ENCODE measurements at places on chromosomes 2 and 18.
A peak's percentile ranks its signal among the peaks of the same experiment; 100 is the strongest.

DNA sequence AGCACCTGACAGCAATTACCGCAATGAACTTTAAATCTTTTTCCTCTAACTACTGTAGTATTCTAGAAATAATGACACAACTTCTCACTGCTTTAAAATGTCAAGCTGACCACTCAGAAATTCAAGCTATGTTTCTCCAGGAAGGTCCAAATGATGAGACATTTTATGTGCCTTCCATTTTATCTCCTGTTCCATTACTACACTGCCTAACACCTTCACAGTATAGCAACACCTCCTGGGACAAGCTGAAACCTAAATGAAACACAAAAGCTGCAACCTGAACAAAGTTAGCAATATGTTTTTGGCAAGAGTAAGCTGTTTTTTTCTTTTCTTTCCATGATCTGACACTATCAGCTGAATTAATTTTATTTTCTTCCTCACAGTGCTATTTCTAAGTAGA is 81.9 kb downstream of the IKZF2 start:
- H3K27me3 ChIP-seq, result no peaks in the 10 kb centered on the region
- H3K4me3 ChIP-seq, result no peak overlapping the region
- H3K4me1 ChIP-seq, result peaks cover 7% of the 10 kb centered on the region
- no peak overlapping the region for H3K27ac ChIP-seq

- no peak overlapping the region for H3K4me3 ChIP-seq
- peaks cover 19% of the 10 kb centered on the region for H3K4me1 ChIP-seq
- no peak for DNase-seq
Observed at GRCh38 chr2:24613154-24613814, 122.2 kb downstream of the NCOA1 start.

GRCh38 chr2:32264422-32265105 is at the start of gene NLRC4:
Gene NLRC4 (minus strand): TSS chr2:32264886. CDS start chr2:32256775, 8,111 bp downstream.
- no peaks in the 10 kb centered on the region for H3K4me1 ChIP-seq
- H3K27me3 ChIP-seq, result peaks cover 56% of the 10 kb centered on the region
- no peaks in the 10 kb centered on the region for H3K36me3 ChIP-seq
- H3K27ac ChIP-seq, result no peak within 1 kb of the TSS
- H3K4me3 ChIP-seq, result no peak within 1 kb of the TSS
- DNase-seq, result no peak

GRCh38 chr18:55346961-55347740 is 240.8 kb downstream of the TCF4 start:
- H3K36me3 ChIP-seq, result peaks cover 5% of the 10 kb centered on the region
- no peaks in the 10 kb centered on the region for H3K27me3 ChIP-seq
- H3K4me3 ChIP-seq, result no peak overlapping the region
- peak overlapping the region; percentile 97 for H3K27ac ChIP-seq
- peaks cover 40% of the 10 kb centered on the region for H3K4me1 ChIP-seq

- H3K4me3 ChIP-seq, result no peak overlapping the region
- H3K27ac ChIP-seq, result no peak overlapping the region
- peaks cover 77% of the 10 kb centered on the region for H3K4me1 ChIP-seq
- no peak for DNase-seq
Observed at GRCh38 chr2:23624378-23624777, 239.4 kb downstream of the KLHL29 start.

DNA sequence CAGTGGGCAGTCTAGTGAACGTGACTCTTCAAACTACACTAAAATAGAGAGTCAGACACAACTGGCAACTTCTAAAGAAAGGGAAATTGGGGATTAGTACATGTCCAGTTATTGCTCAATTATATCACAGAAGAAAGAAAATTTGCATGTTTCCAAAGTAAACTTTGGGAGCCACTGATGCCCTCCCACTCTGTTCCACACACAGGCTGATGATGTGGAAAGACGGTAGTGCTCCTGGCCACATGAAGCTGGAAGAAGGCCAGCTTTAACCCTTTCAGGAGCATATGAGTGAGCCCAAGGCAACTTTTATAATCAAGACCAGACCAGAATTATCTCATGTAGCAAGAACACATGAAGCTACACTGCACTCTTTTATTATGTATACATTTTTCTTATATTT is 141.0 kb downstream of the NR4A2 start:
- H3K27ac ChIP-seq, result no peak overlapping the region
- DNase-seq, result no peak
- H3K27me3 ChIP-seq, result no peaks in the 10 kb centered on the region
- H3K36me3 ChIP-seq, result peaks cover 4% of the 10 kb centered on the region
- H3K4me1 ChIP-seq, result no peaks in the 10 kb centered on the region

GRCh38 chr2:220134756-220135534 is 507.5 kb downstream of the SLC4A3 start:
- no peak overlapping the region for H3K4me3 ChIP-seq
- no peak for DNase-seq
- H3K4me1 ChIP-seq, result no peaks in the 10 kb centered on the region
- peaks cover 16% of the 10 kb centered on the region for H3K36me3 ChIP-seq
- peaks cover 5% of the 10 kb centered on the region for H3K27me3 ChIP-seq

DNA sequence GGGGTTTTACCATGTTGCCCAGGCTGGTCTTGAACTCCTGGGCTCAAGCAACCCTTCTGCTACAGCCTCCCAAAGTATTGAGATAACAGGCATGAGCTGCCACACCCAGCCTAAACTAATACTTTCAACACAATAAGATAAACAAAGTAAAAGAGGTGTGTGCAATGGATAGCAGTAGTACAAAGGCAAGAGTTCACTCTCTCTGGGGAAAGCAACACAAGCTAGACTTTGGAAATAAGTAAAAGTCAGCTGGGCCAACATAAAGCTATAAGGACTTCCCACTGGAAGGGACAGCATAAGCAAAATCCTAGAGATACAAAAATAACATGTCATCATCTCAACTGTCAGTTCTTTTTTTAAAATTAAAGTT is 5.2 kb upstream of the NOSTRIN start:
- peaks cover 2% of the 10 kb centered on the region for H3K27me3 ChIP-seq
- H3K4me1 ChIP-seq, result peaks cover 21% of the 10 kb centered on the region
- DNase-seq, result no peak
- no peaks in the 10 kb centered on the region for H3K36me3 ChIP-seq
- no peak overlapping the region for H3K27ac ChIP-seq

DNA sequence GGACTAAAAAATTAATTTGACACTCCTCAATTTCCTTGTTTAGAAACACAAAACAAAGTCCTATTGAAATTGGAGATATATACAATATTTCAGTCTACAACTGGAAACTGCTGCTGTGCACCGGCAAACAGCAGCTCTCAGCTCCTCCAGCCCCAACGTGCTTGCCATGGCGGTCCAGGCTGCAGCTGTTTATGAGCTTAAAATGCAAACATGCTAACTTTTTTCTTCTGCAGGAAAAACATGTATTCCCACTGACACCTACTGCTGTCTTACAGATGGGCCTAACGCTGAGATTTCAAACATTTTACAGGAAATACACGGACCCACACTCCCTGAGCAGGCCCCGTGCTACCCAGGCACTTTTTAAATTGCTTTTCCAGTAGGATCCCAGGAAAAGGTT is 195.5 kb downstream of the BCL11A start:
- no peak for DNase-seq
- H3K4me3 ChIP-seq, result no peak overlapping the region
- peaks cover 8% of the 10 kb centered on the region for H3K27me3 ChIP-seq
- no peak overlapping the region for H3K27ac ChIP-seq
- H3K4me1 ChIP-seq, result peaks cover 42% of the 10 kb centered on the region
- no peaks in the 10 kb centered on the region for H3K36me3 ChIP-seq

DNA sequence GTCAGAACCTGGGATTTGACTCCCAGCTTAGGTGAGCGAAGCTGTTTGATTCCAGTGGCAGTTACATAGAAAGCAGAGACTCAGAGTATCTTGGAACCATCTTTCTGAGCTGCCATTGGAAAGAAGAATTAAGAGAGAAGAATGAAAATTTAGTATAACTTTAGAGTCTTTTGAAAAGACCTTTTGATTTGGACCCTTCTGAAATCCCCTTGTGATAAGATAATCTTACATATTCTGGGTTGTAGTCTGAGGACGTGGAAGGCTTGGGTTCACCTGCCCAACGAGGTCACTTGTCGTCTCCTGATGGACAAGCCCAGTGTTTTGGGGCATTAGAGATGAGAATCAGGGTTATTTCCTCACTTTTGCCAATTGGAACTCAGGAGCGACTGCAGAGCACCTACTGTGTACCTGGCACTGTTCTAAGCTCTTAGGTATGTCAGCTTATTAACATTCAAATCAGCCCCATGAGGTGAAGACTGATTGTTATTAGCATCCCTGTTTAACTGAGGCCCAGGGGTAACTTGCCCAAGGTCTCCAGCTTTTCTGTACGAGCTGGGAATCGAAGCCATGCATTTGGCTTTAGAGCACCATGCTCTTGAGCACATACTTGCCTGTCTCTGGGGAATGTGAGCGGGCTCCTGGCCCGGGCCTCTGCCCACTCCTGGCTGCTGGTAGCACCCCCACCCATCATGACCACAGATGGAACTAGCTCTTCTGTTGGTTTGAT is 2.9 kb downstream of the HK2 start:
- H3K27ac ChIP-seq, result no peak overlapping the region
- H3K4me1 ChIP-seq, result peaks cover 51% of the 10 kb centered on the region
- DNase-seq, result no peak
- H3K4me3 ChIP-seq, result peak overlapping the region; percentile 98

GRCh38 chr2:60518567-60518966 is 34.9 kb downstream of the BCL11A start:
- peaks cover 45% of the 10 kb centered on the region for H3K4me1 ChIP-seq
- peaks cover 5% of the 10 kb centered on the region for H3K36me3 ChIP-seq
- no peak for DNase-seq
- H3K27ac ChIP-seq, result peak overlapping the region; percentile 36
- no peak overlapping the region for H3K4me3 ChIP-seq

DNA sequence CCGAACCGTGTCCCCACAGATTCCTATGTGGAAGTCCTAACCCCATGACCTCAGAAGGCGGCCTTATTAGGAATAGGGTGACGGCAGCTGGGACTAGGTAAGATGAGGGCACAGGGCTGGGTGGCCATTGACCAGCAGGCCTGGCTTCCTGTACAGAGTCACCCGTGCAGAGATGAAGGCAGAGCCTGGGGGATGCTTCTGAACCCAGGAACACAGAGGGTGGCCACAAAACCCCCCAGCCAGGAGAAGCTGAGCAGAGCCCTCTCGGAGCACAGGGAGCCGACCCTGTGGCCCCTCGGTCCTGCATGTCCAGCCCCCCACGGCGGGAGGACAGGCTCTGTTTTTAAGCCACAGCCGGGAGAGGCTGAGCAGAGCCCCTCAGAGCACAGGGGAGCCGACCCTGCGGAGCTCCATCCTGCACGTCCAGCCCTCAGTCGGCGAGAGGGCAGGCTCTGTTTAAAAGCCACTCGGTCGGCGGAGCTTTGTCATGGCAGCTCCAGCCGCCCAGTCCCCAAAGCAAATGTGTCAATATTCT is 2.7 kb downstream of the PDCD1 start:
- no peak overlapping the region for H3K27ac ChIP-seq
- peaks cover 4% of the 10 kb centered on the region for H3K27me3 ChIP-seq
- H3K36me3 ChIP-seq, result no peaks in the 10 kb centered on the region
- peaks cover 27% of the 10 kb centered on the region for H3K4me1 ChIP-seq
- no peak for DNase-seq

Measured in nephron progenitor cell (in vitro differentiated cells).